ENCODE measurements at places on chromosomes 1 and 21.
A peak's percentile ranks its signal among the peaks of the same experiment; 100 is the strongest.

DNA sequence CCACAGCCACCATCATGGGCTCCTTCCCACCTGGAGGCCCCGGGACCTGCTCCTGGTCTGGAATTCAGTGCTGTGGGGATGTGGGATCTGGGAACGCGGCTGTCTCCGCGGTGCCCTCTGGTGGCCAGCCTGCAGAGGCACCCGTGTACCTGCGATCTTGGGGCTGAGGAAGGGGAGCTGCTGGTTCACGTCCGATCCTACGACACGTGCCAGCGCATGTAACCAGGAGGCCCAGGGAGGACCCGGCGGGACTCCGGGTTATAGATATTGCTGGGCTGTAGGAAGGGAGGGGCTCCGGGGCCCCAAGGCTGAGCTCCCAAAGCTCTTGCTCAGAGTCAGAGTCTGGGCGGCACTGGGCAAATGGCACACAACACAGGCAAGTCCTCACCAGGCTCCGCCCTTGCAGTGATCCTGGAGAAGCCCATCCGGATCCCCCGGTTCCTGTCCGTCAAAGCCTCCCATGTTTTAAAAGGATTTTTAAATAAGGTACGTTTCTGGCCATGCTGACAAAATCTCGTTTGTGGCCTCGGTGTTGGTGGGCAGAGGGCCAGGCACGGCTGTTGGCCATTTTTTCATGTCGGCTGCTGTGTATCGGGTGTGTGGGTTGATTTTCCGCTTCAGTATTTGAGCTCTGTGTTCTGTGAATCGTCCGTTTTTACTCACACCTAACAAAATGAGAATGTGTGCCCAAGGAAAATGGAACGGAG is 20.1 kb downstream of the FAAP20 start:
- DNase-seq = peak; percentile 67

GRCh38 chr1:187817782-187818181 is 989.0 kb downstream of the PLA2G4A start:
- DNase-seq = peak; percentile 4

- peak; percentile 59 for DNase-seq
These were observed 30.8 kb downstream of the MRPL37 start for GRCh38 chr1:54230507-54231339.

- peak; percentile 86 for DNase-seq
These were observed 5.1 kb downstream of the HSPB7 start for GRCh38 chr1:16012590-16013219.

DNA sequence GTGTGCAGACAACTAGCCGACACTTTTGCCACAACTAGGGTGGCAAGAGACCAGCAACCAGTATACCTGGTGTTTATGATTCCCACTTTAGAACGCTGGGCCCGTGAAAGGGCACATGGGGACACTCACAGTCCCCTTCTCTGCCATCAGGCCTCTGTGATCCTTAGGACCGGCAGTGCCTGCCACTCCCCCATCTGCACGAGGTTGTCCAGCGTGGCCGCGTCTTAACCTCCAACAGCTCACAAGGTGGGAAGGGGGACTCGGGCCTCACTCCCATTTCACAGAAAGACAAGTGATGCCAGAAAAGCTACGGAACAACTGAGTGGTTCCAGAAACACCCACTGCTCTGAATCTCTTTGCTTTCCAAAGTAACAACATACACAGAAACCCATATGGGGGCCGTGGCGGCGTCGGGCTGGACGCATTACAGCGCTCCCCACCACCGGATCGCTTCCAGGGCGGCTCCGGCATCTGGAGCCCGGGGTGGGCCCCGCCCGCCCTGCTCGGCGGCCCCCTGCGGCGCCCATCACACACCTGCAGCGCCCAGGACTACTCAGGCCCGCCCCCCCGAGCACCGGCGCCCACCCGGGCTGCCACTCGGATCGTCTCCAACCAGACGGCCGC is 1.0 kb downstream of the ZNF496 start:
- no peak for DNase-seq

Measured in NB4 (cell line).